ENCODE measurements at places on chromosomes 6 and 20.

DNA sequence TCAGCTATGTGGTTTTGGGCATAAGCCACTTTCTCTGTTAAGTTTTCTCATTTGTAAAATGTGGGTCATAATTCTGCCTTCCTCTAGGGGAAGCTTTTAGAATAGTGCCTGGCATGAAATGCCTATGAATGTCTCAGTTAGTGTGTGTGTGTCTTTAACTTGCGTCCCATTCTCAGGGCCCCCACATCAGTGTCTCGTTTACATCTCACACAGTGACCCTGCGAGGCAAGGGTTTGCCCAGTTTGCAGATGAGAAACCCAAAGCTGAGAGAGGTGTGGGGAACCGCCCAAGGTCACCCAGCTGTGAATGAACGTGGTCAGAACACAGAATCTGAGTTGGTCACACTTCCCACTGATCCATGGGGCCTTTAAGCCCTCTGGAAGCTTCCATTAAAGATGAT is 14.1 kb downstream of the DYNLRB1 start:
- DNase-seq = no peak

GRCh38 chr20:38450412-38450975 is 15.4 kb upstream of the SNHG17 start:
- no peak for DNase-seq

DNA sequence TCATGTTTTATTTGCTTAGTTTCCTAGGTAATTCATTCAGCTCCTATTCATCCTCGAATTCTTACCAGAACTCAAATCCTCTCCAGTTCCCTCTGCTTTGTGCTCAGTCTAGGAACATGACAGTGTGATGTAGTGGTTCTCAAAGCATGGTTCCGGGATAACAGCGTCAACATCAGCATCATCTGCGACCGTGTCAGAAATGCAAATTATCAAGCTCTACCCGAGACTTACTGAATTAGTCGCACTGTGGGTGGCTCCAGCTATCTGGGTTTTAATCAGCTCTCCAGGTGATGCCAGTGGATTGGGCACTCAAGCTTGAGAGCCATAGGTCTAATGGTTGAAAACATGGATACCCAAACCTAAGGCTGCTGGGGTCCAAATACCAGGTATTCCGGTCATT is 7.7 kb upstream of the STK35 start:
- DNase-seq = no peak

GRCh38 chr6:91874971-91875370 is 1288.1 kb upstream of the MAP3K7 start:
- DNase-seq = no peak

- DNase-seq = no peak
These were observed 91.4 kb downstream of the THBS2 start for GRCh38 chr6:169162249-169162648.

DNA sequence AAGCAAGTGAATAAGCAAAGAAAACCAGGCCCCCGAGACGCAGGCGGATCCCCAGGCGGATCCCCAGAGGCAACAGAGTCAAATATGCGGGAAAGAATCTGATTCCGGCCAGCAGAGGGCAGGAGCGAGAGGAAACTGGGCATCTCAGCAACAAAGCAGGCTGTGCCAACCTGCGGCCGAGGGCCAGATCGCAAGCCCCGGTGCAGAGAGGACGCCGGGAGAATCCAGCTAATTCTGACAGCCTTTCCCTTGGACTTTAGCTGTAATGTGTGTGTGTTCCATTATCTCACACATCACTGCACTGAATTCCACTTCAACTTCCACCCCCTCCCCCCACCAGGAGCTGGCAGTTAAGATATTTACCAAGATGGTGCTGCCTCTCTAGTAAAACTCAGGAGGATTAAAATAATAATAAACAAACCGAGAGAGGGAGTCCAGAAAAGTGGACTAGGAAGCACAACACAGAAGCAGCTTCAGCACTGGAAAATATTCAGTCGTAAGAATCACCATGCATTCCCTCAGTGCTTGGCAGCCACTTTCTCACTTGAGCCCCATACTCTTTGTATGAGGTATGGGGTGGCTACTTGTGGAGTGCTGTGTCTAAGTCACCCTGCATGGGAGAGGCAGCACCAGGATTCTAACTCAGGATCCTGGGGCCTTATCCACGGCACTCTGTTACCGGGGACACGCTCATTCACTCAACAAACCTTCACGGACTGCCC is 66.2 kb upstream of the SNX9 start:
- peak; percentile 71 for DNase-seq

DNA sequence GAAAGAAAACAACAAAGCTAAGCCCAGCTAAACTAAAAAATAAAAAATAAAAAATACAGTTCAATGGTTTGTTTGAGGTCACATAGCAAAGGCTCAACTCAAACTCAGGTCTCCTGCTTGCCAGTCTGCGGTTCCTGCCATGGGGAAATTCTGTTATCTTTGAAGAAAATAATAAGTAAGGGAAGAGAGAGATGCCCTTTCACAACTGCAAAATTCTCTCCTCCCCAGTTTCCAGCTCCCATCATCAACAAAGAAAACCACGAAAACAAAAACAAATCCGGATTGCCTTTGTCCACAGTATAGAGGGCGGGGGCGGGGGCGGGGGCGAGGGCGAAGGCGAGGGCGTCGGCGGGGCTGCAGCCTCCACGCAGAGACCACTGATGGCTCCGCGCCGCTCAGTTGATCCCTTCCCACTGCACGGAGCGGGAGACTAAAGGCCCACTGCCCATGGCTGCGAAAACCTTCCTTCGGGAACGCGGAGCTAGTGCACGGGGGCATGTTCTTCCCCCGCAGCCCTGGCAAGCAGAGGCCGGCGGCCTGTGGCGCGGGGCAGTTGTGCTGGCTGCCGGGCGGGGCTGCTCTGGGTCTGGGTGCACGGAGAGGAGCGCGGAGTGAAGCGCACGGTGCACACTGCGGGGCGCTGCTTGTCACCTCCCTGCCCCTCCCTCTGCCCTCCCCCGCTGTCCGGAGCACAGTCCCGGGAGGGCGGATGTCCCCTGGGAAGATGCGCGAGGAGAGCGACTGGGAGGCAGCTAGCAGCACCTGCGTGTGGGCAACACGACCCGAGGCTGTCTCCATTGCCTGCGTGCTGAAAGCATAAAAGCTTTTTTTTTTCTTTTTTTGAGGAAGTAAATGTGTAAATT is 54.1 kb upstream of the TPD52L1 start:
- DNase-seq = no peak

GRCh38 chr20:57251344-57251743 is 15.1 kb downstream of the BMP7 start:
- DNase-seq = no peak

GRCh38 chr6:25014369-25014768 is 78.6 kb upstream of the RIPOR2 start:
- DNase-seq = no peak

GRCh38 chr20:50318710-50319109 is 128.1 kb downstream of the CEBPB start:
- no peak for DNase-seq

- DNase-seq = no peak
These were observed 602.4 kb upstream of the AGPAT4 start for GRCh38 chr6:161876231-161876630.

GRCh38 chr20:33731693-33732165 is at the start of gene ZNF341:
Gene ZNF341, plus strand, starts transcription at chr20:33731996. Its CDS starts 26 bp downstream, at chr20:33732022.
- peak; percentile 33 for DNase-seq

Data from LNCaP clone FGC (cell line).